ENCODE measurements at places on chromosomes 7 and 10. TPM values are rescaled to one million over a fixed set of nuclear protein-coding genes. Genes with fewer than 3 reads are reported as not detected.

DNA sequence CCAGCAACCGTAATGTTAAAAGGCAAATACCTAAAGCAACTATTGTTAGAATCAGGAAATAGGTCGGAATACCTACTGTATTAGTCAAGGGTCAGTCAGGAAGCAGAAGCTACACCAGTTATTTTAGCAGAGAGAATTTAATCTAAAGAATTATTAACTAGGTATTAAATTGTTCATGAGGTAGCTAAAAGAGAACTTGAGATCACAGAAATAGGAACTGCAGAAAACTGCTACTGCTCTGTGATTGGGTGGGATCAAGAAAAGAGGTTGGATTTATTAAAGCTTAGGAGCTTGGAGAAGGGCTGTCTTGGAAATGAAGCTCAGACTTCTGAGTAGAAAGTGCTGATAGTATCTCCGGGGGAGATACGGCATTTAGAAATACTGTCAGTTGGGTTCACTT lies 20.0 kb upstream of the ZNF438 start:
- no peak overlapping the region for H3K4me3 ChIP-seq
- no peak for DNase-seq
- no peaks in the 10 kb centered on the region for H3K4me1 ChIP-seq
- H3K27ac ChIP-seq, result no peak overlapping the region
- H3K36me3 ChIP-seq, result no peaks in the 10 kb centered on the region
- no peaks in the 10 kb centered on the region for H3K27me3 ChIP-seq

- no peaks in the 10 kb centered on the region for H3K4me1 ChIP-seq
- no peak for DNase-seq
- H3K27ac ChIP-seq, result no peak overlapping the region
- no peaks in the 10 kb centered on the region for H3K27me3 ChIP-seq
- H3K36me3 ChIP-seq, result no peaks in the 10 kb centered on the region
These were observed 70.9 kb downstream of the GCC1 start for GRCh38 chr7:127514499-127514898.

DNA sequence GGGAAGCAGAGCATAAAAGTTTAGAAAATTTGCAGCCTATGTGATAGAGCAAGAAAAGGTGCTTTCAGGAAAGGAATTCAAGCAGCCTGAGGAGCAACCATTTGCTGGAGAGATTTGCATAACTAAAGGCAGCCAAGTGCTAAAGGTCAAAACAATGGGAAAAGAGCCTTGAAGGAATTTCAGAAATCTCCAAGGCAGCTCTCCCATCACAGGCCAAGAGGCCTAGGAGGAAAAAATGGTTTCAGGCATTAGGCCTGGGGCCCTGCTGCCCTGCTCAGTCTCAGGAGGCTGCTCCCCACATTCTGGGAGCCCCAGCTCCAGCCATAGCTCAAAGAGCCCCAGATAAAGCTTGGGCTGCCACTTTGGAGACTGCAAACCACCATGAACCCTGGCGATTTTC lies 95.9 kb upstream of the UNC5B start:
- H3K4me3 ChIP-seq, result no peak overlapping the region
- H3K27me3 ChIP-seq, result no peaks in the 10 kb centered on the region
- DNase-seq, result no peak
- H3K27ac ChIP-seq, result no peak overlapping the region
- H3K4me1 ChIP-seq, result no peaks in the 10 kb centered on the region

DNA sequence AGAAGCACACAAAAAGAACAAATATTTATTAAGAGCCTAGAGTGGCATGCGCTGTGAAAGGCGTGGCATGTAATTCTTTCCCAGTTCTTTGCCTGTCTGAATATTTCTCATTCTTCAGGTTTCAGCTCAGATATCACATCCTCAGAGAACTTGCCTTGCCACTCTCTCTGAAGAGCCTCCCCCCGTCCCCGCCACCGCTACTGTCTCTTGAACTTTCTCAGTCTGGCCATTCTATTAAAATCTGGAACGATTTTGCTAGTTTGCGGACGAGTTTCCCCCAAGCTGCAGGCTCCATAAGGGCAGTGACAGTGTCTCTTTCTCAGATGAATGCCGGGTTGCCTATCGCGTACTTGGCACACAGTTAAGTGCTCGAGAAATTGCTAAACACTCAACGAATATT lies 787 bp upstream of the PLEKHA1 start:
- H3K36me3 ChIP-seq, result no peaks in the 10 kb centered on the region
- no peak overlapping the region for H3K4me3 ChIP-seq
- peaks cover 6% of the 10 kb centered on the region for H3K4me1 ChIP-seq

Gene SAMD9L
- polyA plus RNA-seq, result 28.6 TPM

Gene DRGX
- not detected for polyA plus RNA-seq

DNA sequence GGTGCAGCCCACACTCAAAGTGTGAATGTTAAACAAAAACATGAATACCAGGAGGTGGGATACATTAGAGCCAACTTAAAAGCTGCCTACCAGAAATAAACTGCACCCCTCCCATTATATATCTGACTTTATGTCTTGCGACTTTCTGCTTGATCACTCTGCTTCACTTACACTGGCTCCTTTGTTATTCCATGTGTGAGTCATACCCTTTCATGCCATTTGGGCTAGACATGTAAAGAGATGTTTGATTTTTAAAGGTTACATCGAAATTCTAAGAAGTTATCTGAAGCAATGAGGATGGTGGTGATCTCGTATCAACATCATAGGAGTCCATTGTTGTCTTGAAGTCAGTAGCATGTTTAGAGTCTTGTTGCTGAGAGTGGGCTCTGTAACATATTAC lies 31.6 kb upstream of the ETV1 start:
- H3K27ac ChIP-seq, result no peak overlapping the region
- no peak overlapping the region for H3K4me3 ChIP-seq
- no peaks in the 10 kb centered on the region for H3K4me1 ChIP-seq
- no peak for DNase-seq
- H3K27me3 ChIP-seq, result no peaks in the 10 kb centered on the region

GRCh38 chr10:80609331-80609730 lies 71.6 kb downstream of the SH2D4B start:
- no peak overlapping the region for H3K27ac ChIP-seq
- no peaks in the 10 kb centered on the region for H3K36me3 ChIP-seq
- DNase-seq, result no peak
- no peaks in the 10 kb centered on the region for H3K4me1 ChIP-seq
- H3K27me3 ChIP-seq, result no peaks in the 10 kb centered on the region

Gene C10orf67
- polyA plus RNA-seq, result not detected

Data from GM12878 (cell line).